CD4-positive, alpha-beta T cell treated with Interleukin-4 for 1 hour (primary cell): ENCODE measurements at places on chromosomes 3 and 15.

DNA sequence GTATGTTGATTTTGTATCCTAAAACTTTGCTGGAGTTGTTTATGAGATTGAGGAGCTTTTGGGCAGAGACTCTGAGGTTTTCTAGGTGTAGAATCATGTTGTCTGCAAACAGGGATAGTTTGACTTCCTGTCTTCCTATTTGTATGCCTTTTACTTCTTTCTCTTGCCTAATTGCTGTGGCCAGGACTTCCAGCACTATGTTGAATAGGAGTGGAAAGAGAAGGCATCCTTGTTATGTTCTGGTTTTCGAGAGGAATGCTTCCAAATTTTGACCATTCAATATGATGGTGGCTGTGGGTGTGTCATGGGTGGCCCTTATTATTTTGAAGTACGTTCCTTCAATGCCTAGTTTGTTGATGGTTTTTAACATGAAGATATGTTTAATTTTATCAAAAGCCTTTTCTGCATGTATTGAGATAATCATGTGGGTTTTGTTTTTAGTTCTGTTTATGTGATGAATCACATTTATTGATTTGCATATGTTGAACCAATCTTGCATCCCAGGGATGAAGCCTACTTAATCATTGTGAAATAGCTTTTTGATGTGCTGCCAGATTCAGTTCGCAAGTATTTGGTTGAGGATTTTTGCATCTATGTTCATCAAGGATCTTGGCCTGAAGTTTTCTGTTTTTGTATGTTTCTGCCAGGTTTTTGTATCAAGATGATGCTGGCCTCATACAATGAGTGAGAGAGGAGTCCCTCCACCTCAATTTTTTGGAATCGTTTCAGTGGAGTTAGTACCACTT is 188.1 kb downstream of the MINAR1 start:
- no peak for DNase-seq

GRCh38 chr15:27365456-27365855 is 394.5 kb downstream of the GABRG3 start:
- no peak for DNase-seq

- no peak for DNase-seq
Observed at GRCh38 chr3:28856796-28857195, 424.1 kb upstream of the RBMS3 start.

DNA sequence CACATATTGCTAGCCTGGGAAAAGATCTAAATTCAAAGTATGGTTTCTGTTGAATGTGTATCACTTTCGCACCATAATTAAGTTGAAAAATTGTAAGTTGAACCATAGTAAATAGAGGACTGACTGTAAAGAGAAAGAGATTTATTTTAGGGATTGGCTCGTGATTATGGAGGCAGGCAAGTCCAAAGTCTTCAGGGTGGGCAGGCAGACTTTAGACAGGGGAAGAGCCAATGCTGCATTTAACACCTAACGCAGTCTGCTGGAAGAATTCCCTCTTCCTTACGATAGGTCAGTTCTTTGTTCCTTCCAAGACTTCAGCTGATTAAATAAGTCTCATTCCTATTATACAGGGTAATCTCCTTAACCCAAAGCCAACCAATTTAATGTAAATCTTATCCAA is 15.8 kb downstream of the C3orf85 start:
- no peak for DNase-seq

DNA sequence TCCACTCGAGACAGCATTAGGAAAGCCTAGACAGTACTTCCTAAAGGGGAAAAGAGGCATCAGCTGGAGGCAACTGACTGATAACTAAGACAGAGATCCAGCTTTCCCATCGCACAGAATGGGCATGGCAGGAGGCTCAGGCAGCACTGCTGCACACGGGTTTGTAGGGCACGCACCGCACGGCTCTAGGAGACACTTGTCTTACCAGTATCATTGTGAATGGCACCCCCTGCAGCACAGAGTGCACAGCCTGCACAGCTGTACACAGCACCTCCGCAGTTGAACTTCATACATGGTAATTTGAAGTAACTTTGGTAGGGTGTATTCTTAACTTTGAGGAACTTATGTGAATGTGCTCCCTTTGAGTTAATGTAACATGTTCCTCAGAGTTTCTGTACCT is 281.6 kb downstream of the PLCL2 start:
- no peak for DNase-seq

GRCh38 chr15:26651909-26652308 is 121.0 kb downstream of the GABRB3 start:
- no peak for DNase-seq

- peak; percentile 71 for DNase-seq
Observed at GRCh38 chr3:15291589-15292541, 40.5 kb downstream of the SH3BP5 start.

GRCh38 chr3:76551739-76552138 is 488.2 kb upstream of the ROBO2 start:
- DNase-seq: no peak

DNA sequence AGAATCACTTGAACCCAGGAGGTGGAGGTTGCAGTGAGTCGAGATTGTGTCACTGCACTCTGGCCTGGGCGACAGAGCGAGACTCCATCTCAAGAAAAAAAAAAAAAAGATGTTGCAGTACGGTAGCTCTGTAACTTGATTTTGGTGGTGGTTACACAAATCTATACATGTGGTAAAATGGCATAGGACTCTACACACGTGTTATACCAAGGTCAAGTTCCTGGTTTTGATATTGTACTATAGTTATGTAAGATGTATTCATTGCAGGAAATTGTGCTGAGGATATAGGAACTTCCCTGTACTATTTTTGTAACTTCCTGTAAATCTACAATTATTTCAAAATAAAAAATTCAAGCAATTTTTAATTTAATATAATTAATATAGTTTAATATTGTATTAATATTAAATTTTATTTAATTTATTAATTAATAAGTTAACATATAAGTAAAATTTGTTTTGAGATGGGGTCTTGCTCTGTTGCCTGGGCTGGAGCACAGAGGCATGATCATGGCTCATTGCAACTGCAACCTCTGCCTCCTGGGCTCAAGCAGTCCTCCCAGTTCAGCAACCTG is 9.9 kb downstream of the MYD88 start:
- DNase-seq: no peak

DNA sequence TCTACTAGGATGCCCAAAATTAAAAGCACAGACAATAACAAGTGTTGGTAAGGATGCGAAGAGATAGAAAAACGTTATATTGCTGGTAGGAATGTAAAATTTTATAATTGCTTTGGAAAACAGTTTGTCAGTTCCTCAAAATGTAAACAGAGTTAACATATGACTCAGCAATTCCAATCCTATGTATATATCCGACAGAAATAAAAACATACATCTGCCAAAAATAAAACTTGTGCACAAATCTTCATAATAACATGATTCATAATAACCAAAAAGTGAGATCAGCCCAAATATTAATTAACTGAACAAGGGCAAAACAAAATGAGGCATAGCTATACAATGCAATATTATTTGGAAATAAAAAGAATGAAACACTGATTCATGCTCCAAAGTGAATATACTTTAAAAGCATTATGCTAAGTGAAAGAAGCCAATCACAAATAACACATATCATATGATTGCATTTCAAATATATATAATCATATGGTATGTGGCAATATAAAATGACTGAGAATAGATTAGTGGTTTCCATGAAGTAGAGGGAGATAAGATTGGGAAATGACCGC is 609.3 kb downstream of the IGSF11 start:
- DNase-seq: no peak

DNA sequence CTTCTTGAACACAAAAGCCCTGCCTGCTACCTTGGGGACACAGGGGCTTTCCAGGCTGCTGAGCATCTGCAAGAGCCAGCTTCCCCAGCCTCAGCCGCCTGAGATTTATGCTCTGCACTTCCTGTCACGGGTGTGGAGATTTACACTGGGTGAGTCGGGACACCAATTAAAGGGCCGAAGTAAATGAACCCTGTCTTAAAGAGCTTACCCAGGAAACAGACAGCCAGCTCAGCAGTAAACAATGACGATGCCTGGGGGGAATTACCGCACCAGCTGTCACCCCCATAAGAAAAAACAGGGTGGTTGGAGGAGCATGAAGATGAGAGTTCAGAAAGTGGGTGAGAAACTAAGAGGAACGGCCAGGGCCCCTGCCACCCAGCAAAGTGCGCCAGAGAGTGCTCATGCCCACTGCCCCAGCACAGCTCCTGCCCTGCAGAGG is 37.5 kb upstream of the IQSEC1 start:
- peak; percentile 88 for DNase-seq

DNA sequence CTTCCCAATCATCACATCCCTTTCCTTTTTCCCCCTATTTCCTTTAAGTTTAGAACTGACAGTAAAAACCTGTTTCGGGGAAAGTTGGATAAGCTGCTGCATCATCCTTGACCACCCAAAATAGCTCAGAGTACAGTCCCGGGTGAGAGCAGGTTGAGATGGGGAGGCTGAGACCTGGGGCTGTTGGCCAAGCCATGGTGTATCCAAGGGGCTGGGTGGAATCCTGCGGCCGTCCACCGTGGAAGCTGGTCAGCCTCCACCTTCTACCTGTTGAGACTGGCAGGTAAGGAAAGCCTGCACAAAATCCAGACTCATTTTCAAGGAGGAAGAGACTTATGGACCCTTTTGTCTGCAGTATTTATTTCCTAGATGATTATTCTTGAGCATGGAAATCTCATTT is 128.2 kb upstream of the PLXNA1 start:
- DNase-seq: no peak

DNA sequence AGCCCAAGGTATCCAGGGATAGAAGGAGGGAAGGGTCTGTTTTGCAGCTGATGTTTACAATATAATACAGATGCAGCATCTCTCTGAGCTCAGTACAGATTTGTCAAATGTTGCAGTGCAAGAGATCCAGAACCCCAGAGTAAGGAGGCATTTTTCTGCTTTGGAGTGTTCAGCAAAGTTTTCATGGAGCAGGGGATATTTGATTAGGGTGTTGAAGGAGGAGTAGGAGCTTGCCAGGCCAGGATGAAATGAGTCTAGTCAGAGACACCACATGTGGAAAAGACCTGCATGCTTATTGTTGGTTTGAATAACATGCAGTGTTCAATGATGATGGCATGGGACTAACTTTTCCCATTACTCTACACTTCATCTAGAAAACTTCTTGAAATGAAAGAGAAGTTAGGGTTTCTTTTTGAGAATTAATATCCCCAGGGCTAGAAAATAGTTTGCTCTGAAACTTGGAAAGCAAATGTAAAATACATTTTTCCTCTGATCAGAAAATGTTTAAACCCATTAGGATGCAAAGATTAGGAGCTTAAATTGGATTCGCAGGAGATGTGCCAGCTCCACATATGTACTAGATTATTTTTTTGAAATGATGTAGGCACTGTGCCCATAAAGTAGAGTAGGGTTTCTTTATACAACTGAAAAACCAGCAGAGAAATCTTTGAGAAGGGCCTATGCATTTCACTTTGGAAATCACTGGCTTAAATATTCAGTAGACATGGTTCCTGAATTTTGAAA is 243.8 kb downstream of the CACNA2D3 start:
- no peak for DNase-seq

GRCh38 chr15:89184357-89184756 is 37.0 kb downstream of the RLBP1 start:
- no peak for DNase-seq

DNA sequence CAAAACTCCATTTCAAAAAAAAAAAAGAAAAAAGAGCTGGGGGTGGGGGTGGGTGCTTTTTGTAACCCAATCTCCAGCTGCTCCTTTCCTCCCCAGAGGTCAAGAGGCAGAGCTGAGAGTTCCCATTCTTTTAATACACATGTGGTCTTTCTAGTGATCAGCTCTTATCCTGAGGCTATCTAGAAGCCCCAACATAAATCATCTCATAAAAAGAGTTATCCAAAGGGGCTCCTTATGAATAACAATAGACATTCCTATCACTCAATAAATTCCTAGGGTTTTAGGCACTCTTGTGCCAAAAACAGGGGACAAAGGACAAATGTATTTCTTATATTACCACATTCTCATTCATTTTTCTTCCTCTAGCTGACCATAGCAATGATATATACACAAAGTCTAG is 25.1 kb upstream of the GAP43 start:
- no peak for DNase-seq

DNA sequence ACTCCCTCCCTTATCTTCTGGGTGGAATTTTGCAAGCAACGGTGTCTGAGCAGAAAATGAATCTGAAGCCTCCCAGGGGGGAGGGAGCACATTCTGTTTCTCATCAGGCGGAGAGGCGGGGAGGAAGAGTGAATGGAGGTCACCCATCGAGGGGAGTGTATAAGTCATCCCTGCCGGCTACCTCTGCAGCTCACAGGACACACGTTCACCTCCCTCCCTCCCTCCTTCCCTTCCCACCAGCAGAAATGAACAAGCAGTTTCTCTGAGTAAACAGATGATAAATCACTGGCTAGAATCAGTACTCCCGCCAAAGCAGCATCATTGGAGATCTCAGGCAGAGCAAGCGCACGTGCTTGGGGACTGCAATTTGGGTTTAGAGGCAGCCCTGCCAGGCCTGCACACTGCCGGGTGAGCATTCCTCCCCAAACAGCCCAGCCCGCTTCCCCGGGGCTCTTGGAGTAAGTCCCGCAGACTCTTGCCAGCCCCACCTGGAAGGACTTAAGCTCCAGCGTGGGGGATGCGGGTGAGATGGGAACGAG is 38.3 kb downstream of the CPN2 start:
- DNase-seq: no peak

GRCh38 chr3:36456784-36457183 is 76.5 kb downstream of the STAC start:
- DNase-seq: no peak

DNA sequence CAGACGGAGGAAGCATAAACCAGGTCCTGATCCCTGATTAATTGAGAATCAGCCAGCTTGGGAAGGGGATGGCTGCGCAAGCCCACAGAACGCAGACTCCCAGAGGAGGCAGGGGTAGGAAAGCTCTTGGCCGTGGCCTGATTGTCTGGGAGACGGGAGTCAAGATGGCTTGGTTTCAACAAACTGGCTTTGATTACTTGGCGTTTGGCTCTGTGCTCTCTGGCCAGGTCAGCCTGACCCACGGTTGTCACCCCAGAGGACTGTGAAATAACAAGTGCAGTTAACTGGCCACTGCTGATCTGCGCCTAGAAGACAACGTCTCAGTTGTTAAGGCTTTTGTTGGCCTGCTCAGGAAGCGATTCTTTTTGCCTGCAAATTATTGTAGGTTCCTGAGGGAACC is 387.0 kb upstream of the PROK2 start:
- no peak for DNase-seq

DNA sequence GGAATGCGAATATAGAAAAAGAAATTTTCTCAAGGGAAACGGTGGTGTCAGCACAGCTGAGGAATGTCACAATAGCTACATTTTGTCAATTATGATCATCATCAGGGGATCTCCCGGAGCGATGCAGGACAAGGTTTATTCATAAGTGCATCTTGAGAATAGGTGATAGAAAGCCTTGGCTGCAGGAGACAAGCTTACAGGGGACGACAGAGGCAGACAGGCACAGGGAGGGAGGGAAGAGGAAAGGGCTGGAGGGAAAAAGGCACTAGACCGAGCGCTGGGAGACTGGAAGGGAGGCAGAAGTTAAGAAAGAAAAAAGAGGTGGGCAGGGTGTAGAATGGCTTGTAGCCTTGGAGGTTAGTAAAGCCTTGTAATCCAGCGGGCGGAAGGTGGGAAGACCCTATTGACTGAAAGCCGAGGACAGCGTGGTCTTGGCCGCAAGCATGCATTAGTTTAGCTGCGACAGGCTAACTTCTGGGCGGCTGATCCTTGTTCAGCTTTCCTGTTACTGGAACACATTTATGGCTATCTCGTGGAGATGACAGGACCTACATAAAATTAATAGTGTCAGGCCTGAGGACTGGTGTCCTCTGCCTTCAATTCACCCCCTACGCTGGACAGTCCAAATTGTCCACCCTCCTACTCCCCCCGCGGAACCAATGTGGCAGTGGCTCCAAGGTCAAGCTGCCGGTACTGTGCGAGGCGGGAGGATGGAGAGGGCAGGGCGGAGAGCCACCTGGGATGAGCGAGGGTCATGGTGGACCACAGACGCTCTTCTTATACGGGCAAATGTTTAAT is 1.4 kb upstream of the NECTIN3 start:
- DNase-seq: no peak
